Fibroblast of skin of right quadriceps (primary cell): ENCODE measurements at places on chromosomes 7 and 10.

- DNase-seq, result peak; percentile 77
These were observed 28.1 kb upstream of the ELN start for GRCh38 chr7:73999664-74000435.

DNA sequence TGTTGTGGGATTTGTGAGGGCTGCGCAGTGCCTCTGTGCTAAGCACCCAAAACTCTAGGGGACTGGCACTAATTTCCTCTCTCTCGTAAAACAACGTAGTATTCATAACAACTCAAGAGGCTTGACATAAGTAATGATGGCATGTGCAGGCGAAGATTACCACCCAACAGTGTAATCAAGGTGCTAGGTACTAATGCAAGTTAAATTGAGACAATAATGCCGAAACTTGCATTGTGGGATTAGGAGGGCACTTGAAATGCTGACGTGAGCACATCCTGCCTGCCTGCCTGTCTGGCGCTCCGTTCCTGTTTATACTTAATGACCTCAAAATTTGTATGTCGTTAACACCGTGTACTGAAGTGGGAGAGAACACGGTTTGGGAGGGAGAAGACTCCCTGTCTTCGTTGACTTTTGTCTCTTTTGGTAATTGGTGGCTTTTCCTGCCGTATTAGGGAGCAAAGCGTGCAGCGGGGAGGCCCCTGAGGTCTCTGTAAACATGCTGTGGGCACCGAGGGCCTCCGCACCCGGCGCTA, 139.0 kb downstream of the MGMT start:
- DNase-seq, result no peak

- no peak for DNase-seq
These were observed 168.6 kb upstream of the ETV1 start for GRCh38 chr7:14158111-14158510.

DNA sequence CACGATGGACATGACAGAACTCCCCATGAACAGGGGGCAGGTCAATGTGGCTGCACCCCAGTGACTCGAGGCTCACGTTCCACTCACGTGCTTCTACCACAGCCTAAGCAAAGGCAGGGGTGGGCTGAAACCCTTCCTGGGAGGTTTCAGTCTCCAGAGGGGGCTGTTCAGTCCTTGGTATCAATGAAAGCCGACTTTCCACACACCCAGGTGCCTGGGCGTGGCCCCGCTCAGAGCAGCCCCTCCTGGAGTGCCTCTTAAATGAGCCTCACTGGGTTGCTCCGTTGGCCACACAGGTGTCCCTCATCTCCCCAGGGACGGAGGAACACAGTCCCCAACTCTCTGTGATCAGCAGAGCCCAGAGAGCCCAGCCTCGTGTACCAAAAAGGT, 90.5 kb upstream of the PDGFA start:
- DNase-seq, result no peak

DNA sequence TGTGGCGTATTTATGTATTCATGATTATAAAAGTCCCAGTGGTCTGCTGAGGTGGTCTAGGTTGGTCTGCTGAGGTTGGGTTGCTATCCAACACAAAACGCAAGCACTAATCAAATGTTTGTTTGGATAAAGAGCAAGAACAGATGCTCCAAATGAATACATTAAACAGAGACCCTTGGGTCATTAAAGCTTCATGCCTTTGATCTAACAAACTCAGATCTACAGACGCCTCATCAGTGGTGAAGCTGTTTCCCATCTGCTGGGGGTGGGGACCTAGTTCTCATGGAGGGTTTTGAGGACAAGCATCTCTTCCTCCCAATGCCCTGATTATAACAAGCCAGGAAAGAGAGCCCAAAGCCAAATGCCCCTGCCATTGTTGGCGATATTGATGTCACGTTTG, 786.7 kb downstream of the NRG3 start:
- DNase-seq, result no peak

DNA sequence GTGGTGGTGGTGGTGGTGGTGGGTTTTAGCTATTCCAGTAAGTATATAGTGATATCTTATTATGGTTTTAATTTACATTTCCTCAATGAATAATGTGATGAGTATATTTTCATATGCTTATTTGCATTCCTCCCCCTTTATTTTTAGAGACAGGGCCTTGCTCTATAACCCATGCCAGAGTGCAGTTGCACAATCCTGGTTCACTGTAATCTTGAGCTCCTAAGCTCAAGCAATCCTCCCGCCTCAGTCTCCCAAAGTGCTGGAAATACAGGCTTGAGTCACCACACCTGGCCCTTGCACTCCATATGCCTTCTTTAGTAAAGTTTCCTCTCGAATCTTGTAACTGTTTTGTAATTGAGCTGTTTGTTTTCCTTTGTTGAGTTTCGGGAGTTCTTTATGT, 577.7 kb upstream of the AUTS2 start:
- no peak for DNase-seq

GRCh38 chr7:42070068-42070467, 166.9 kb downstream of the GLI3 start:
- peak; percentile 47 for DNase-seq

DNA sequence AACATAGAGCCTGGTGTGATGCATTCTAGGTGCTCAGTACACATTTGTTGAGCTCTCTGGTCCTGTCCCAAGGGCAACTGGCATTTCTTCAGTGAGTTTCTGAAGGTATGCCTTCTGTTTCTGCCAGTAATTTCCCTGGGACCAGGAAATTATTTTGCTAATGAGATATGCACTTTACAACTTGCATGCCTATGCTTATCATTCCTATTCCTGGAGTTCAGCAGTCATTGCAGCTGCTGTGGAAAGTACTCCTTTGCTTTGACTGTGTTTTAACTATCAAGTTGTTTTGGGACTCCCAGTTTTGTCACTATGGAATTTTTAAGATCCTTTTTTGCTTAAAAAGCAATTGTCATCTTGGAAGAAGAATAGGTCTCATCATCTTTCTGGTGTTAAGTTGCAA, 283.0 kb downstream of the BBS9 start:
- no peak for DNase-seq

DNA sequence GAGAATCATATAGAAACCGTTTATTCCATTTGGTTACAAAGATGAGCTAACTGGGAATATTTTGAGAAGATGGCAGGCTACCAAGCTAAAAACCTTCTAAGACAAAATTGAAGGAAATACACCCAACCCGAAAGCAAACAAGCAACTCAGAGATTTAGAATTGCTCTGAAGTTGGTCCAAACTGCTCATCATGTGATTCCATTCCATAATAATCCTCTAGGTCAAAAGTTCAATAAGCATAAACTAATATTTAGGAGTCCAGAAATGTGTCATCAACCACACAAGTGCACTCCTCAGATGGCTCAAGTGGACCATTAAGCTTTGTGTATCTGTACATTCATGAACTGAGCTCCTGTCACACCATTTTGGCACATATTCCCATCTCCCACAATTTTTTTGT, 28.7 kb downstream of the DGKI start:
- DNase-seq, result peak; percentile 17

- no peak for DNase-seq
These were observed 265.9 kb downstream of the SNX13 start for GRCh38 chr7:17674166-17674942.

- DNase-seq, result no peak
These were observed 7.1 kb downstream of the ZMYND11 start for GRCh38 chr10:142371-142770.

DNA sequence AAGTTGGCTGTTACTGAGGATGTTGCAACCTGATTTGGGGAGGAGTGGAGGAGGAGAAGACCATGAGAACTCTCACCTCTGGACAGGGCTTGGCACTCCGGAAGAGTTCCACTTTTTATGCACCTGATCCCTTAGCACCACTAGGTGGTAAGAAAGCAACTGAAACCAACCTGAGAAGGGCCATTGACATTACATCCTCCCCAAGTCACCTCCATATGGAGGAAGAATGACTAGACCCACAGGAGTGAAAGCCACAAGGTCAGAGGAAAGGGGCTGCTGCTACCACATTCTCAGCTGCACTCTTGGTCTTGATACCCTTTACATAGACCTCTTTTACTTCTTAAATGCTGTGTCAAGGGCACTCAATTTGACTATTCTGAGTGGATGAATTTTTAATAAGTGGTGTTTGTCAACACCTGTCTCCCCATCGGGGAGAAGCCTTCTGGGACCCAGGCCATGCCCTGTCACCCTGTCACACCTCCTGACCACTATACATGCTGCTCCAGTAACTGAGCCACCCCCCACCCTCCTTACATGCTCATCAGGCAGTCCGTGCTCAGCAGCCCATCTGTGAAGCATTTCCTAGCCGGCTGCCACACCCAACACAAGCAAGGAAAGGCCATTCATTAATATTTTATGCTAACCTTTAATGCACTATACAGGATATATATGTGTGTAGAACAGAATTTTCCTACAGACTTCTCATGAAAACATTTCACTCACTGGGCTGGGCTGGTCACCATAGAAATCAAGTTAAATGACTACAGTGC, 362.9 kb downstream of the GFRA1 start:
- no peak for DNase-seq

DNA sequence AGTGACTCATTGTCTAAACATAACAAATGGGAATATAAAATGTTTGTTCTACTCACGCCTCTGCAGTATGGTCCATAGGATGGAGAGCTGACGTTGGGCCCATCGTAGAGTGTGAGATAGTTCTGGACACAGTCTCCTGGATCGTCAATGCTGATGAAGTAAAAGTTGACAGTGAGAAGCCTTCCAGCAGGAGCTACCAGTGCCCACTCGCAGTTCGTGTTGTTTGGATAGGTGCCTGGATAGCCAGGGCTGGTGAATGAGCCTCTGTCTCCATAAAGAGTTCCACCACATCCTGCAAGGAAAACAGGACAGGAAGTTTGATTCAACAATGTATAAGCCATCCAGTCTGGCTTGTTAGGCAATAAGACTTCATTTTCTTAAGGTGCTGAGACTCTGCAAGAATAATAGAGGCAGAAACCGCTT, 79.6 kb downstream of the OR13A1 start:
- DNase-seq, result no peak

- peak; percentile 84 for DNase-seq
These were observed 1.5 kb upstream of the LOXL4 start for GRCh38 chr10:98269435-98269912.

GRCh38 chr7:74365322-74366022, 76.3 kb downstream of the CLIP2 start:
- peak; percentile 57 for DNase-seq

GRCh38 chr7:104272767-104273384, 55.5 kb upstream of the LHFPL3 start:
- peak; percentile 32 for DNase-seq

- peak; percentile 96 for DNase-seq
These were observed at the start of gene PGAM1 for GRCh38 chr10:97425964-97426775. Gene PGAM1, plus strand, starts transcription at chr10:97426191. Its CDS starts 117 bp downstream, at chr10:97426308.

GRCh38 chr10:11162828-11163599, 145.3 kb downstream of the CELF2 start:
- DNase-seq, result peak; percentile 21

- DNase-seq, result no peak
These were observed 168.4 kb upstream of the DKK1 start for GRCh38 chr10:52145636-52146035.

- no peak for DNase-seq
These were observed 106.8 kb downstream of the NT5C2 start for GRCh38 chr10:103086261-103086660.

GRCh38 chr7:99499371-99499720, 735 bp downstream of the ZNF394 start:
- DNase-seq, result no peak

DNA sequence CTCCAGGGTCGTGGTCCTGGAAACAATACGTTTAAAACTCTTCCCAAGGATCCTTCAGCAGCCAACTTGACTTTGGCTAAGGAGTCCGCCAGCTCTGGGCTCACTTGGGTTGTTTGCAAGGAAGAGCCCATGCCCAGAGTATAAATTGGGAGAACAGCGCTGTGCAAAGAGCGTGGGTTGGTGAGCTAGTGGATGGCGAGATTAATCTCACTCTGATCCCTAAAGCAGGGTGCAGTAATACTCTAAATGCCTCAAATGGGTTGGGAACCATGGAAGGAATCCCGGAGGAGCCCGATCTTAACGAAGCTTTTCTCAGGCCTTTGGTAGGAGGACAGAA, 495 bp upstream of the SDHAF3 start:
- DNase-seq, result no peak

GRCh38 chr7:1238450-1238882, 5.8 kb downstream of the UNCX start:
- DNase-seq, result no peak

DNA sequence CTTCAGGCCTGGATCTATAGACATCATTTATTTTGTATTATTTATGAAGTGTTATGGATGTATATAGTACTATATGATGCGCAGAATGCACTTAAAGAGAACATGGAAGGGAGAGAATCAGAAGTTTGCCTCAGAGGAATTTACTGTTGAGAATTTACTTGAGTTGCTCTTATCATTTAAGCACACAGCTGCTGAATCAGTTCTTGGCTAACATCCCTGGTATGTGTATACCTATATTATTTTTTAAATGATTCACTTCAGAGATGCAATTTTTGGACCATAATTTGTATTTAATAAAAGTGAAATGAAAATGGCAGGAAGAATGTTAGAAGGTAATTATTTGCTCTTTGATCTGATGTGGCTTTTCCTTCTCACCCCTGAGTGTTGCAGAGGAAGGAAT, 191.6 kb downstream of the BICC1 start:
- peak; percentile 66 for DNase-seq

GRCh38 chr10:80697926-80698325, 160.2 kb downstream of the SH2D4B start:
- DNase-seq, result no peak

GRCh38 chr7:25329815-25330214, 101.5 kb upstream of the NPVF start:
- DNase-seq, result no peak

- no peak for DNase-seq
These were observed 138.6 kb upstream of the GRB10 start for GRCh38 chr7:50921114-50921813.

- no peak for DNase-seq
These were observed 76.8 kb upstream of the IKZF1 start for GRCh38 chr7:50227726-50228125.
